ENCODE measurements at places on chromosomes 2 and 18. TPM values are rescaled to one million over a fixed set of nuclear protein-coding genes. Genes with fewer than 3 reads are reported as not detected.

DNA sequence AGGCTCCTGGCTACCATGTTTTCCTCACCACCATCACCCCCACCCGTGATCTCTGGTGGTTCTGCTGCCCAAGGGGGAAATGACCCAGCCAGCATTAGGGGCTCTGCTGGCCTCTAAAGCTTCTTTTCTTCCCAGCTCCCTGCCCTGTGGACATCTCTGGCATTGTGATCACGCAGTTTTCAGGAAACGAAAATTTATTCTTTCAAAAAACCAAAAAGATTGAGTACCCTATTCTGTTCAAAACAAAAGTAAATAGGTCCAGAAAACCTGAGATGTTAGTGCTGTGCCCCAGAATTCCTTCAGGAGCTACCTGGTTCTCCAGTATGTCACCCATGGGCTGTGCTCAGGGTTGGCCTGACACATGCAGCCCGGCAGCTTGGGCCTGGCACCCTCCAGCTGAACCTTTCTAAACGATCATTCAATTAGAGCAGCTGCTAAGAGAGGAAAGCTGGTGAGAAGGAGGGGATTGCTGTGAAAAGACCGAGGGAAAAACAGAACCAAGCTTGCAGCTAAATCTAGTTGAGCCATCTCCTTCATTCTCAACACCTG is 157.5 kb downstream of the MGAT5 start:
- no peaks in the 10 kb centered on the region for H3K27me3 ChIP-seq
- H3K36me3 ChIP-seq, result no peaks in the 10 kb centered on the region
- no peak overlapping the region for H3K4me3 ChIP-seq
- H3K27ac ChIP-seq, result no peak overlapping the region
- H3K4me1 ChIP-seq, result peaks cover 8% of the 10 kb centered on the region
- no peak for DNase-seq

GRCh38 chr2:20868377-20868776 is 45.5 kb upstream of the LDAH start:
- H3K4me1 ChIP-seq, result no peaks in the 10 kb centered on the region
- H3K27me3 ChIP-seq, result peaks cover 71% of the 10 kb centered on the region
- DNase-seq, result no peak
- H3K27ac ChIP-seq, result no peak overlapping the region

DNA sequence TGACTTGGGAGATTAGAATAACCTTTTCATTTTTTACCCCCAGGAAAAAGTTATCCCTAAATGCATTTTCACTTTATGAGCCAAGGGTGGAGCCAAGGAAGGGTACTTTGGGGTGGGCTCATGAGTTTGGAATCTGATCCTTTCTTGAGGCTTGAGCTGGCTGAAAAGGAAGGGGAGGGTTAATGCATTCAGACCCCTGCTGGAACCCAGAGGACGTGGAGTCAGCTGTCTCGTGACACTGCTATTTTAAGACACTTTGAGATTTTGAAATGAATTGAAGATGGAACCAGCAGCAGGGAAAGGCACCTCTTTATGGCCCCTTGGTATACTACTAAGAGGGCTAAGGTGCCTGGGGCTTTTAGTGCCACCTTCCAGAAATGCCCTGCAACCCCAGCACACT is 90.4 kb downstream of the MARCHF4 start:
- peaks cover 2% of the 10 kb centered on the region for H3K36me3 ChIP-seq
- peaks cover 19% of the 10 kb centered on the region for H3K4me1 ChIP-seq
- H3K27me3 ChIP-seq, result no peaks in the 10 kb centered on the region

The NTSR2 gene
- not detected for total RNA-seq

DNA sequence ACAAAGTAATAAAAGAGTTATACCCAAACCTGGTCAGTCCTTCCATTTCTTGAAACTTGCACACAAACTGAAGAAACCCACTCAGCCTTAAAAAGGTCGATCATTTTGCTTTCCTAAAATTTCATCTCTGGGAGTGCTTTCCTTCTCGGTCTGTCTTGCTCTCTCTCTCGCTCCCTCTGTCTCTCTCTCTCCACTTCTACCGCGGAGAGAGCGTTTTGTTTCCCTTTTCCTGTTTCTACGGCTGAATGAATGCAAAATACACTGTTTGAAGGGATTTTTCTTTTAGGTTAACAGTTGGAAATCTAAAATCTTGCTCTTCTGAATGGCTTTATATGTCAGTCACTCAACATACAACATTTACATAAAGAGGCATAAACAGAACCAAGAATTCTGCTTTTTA is 424.2 kb downstream of the TGIF1 start:
- peak overlapping the region; percentile 0 for H3K4me3 ChIP-seq
- no peaks in the 10 kb centered on the region for H3K36me3 ChIP-seq
- peaks cover 4% of the 10 kb centered on the region for H3K4me1 ChIP-seq
- DNase-seq, result no peak

The HEATR5B gene
- 19.0 TPM for total RNA-seq

GRCh38 chr2:234958311-234958710 is 6.5 kb downstream of the SH3BP4 start:
- no peaks in the 10 kb centered on the region for H3K27me3 ChIP-seq
- DNase-seq, result no peak
- H3K4me3 ChIP-seq, result no peak overlapping the region
- peak overlapping the region; percentile 91 for H3K27ac ChIP-seq
- no peaks in the 10 kb centered on the region for H3K36me3 ChIP-seq
- peaks cover 77% of the 10 kb centered on the region for H3K4me1 ChIP-seq

DNA sequence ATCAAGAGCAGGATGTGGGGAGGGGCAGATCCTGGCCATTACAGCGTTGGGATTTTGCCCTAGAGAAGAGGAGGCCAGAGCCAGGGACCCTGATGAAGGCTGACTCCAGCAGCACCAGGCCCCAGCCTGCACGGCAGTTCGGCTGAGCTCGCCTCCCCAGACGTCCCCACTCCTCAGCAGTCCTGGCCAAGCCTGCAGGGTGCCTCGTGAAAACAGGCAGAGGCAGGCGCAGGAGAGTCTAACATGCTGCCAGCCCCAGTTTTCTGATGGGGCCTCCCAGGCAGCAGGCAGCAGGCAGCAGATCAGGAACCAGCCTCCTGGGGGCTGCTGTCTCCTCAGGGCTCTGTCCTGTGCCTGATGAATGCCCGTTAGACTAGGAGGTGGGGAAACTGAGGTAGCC is 19.7 kb upstream of the GLI2 start:
- no peak overlapping the region for H3K27ac ChIP-seq

GRCh38 chr2:12787891-12788801 is 71.4 kb downstream of the TRIB2 start:
- no peaks in the 10 kb centered on the region for H3K36me3 ChIP-seq
- H3K27me3 ChIP-seq, result no peaks in the 10 kb centered on the region
- DNase-seq, result no peak

DNA sequence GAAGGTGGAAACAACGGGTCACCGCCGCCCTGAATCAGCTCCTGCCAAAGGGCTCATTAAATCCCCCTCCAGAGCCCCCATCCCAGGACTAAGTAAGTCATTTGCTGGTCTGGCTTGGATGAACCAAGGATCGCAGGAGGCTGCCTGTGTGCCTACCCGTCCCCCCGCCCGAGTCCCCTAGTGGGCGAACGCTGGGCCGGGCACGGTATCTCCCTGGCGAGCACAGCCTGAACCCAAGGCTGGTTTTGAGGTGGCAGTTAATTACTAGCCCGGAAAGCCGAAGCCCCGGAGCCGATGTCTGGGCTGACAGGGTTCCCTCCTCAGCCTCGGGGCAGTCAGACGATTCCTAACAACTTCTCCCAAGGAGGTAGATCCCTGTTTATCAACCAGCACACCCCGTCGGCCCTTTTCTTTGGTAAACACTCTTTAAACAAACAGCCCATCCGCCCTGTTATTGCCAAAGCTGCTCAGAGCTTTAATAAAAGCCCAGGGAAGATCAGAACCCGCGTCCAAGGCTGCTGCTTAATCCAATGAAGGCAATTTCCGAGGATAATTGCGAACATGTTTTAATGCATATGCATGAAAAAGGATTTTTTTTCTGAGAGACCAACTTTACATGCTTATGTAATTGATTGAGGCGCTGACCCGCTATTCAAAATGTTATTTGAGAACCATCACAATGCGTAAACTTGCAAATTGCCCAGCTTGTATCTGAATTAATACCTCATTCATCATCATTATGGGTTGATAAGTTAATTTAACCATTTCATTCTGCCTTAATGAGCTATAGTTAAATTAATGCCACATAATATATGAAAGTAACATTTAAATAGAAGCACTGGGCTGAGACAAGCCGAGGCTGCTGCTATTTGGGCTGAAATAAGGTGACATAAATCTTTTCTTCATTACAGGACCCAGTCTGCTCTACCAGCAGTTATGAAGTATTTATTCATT is 10.5 kb downstream of the EVX2 start:
- no peaks in the 10 kb centered on the region for H3K36me3 ChIP-seq
- DNase-seq, result no peak
- no peaks in the 10 kb centered on the region for H3K4me1 ChIP-seq
- no peak overlapping the region for H3K4me3 ChIP-seq
- H3K27me3 ChIP-seq, result peaks cover 50% of the 10 kb centered on the region
- no peak overlapping the region for H3K27ac ChIP-seq

The TUBB8B gene
- total RNA-seq, result not detected

DNA sequence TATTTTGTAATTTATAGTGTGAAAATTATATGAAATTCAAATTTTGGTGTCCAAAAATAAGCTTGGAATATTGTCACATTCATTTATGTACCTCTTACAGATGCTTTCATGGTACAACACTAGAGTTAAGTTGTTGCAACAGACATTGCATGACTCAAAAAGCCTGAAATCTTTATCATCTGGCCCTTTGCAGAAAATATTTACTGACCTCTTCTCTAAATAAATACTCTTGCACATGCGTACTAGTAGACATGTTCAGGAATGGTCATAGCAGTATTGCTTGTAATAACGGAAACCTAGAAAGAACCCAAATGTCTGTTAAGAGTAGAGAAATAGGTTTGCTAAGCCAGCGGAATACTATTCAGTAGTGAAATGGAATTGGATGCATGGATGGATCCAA is 60.4 kb downstream of the GALNT1 start:
- H3K27ac ChIP-seq, result peak overlapping the region; percentile 19
- peaks cover 32% of the 10 kb centered on the region for H3K36me3 ChIP-seq
- H3K4me1 ChIP-seq, result peaks cover 8% of the 10 kb centered on the region

DNA sequence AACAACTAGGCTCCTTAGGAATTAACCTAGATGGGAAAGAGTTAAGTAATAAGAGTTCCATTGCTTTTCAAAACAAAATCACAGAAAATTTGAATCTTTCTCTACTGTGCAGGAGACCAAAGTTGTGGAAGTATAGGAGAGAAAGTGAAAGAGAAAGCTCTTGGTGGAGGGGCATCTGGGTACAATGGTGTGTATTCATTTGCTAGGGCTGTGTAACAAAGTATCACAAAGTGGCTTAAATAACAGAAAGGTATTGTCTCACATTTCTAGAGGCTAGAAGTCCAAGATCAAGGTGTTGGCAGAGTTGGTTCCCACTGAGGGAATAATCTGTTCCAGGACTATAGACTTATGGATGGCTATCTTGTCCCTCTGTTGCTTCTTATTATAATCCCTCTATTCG is 50.5 kb upstream of the GORASP2 start:
- no peak for DNase-seq
- no peaks in the 10 kb centered on the region for H3K36me3 ChIP-seq
- peaks cover 33% of the 10 kb centered on the region for H3K27me3 ChIP-seq
- no peaks in the 10 kb centered on the region for H3K4me1 ChIP-seq
- no peak overlapping the region for H3K27ac ChIP-seq

- no peaks in the 10 kb centered on the region for H3K36me3 ChIP-seq
- H3K4me1 ChIP-seq, result no peaks in the 10 kb centered on the region
- no peak overlapping the region for H3K27ac ChIP-seq
- H3K27me3 ChIP-seq, result peaks cover 8% of the 10 kb centered on the region
Observed at GRCh38 chr2:70448041-70448440, 105.6 kb downstream of the TGFA start.

DNA sequence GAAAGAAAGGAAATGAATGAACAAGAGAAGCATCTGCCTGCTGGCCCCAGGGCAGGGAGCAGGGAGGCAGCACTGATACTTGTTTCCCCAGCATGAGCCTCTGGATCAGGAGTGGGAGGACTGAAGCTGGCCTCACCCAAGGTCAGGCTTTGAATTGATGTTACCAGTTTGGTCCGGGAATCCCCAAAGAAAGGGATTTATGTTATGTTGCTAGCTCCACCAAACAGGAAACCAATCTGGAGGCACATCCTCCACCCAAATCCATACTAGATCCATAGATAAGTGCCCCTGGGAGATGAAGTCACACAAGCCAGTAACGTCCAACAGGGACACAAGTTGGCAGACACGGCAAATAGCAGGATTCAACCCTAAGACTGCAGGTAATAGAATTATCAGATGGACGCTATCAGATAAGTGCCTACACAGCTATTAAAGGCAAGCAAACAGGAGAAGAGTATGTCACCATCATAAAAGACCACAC is 85.9 kb downstream of the MTCL1 start:
- H3K27ac ChIP-seq, result peak overlapping the region; percentile 24
- H3K4me1 ChIP-seq, result peaks cover 69% of the 10 kb centered on the region
- peaks cover 30% of the 10 kb centered on the region for H3K36me3 ChIP-seq

The MPP4 gene
- total RNA-seq, result 0.83 TPM

- no peaks in the 10 kb centered on the region for H3K36me3 ChIP-seq
- H3K27me3 ChIP-seq, result peaks cover 5% of the 10 kb centered on the region
- no peak for DNase-seq
- no peak overlapping the region for H3K4me3 ChIP-seq
Observed at GRCh38 chr2:19642501-19642900, 259.3 kb downstream of the TTC32 start.

The IL1R2 gene
- total RNA-seq, result not detected

DNA sequence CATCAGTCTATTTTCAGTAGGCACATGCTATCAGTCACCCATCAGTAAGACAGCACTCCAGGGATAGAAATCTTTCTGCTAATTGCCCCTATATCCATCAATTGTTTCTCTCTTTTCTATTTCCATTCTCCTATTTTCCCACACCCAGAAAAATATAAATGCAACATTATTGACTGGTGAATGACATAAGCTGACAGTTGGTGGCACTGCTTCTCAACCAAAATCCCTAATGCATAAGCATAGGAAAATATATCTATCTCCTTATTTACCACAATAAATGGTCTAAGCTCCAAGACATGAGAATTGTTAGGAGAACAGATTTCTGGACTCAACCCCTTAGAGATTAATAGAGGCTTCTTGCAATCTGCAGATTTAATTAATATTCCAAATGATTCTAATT is 64.0 kb upstream of the REG3A start:
- no peak overlapping the region for H3K27ac ChIP-seq
- H3K4me1 ChIP-seq, result no peaks in the 10 kb centered on the region
- no peak overlapping the region for H3K4me3 ChIP-seq
- H3K36me3 ChIP-seq, result no peaks in the 10 kb centered on the region
- H3K27me3 ChIP-seq, result peaks cover 2% of the 10 kb centered on the region

GRCh38 chr2:195560209-195560895 is 96.7 kb upstream of the SLC39A10 start:
- no peaks in the 10 kb centered on the region for H3K27me3 ChIP-seq
- peaks cover 20% of the 10 kb centered on the region for H3K4me1 ChIP-seq
- H3K27ac ChIP-seq, result no peak overlapping the region

The TDRD15 gene
- total RNA-seq, result not detected

DNA sequence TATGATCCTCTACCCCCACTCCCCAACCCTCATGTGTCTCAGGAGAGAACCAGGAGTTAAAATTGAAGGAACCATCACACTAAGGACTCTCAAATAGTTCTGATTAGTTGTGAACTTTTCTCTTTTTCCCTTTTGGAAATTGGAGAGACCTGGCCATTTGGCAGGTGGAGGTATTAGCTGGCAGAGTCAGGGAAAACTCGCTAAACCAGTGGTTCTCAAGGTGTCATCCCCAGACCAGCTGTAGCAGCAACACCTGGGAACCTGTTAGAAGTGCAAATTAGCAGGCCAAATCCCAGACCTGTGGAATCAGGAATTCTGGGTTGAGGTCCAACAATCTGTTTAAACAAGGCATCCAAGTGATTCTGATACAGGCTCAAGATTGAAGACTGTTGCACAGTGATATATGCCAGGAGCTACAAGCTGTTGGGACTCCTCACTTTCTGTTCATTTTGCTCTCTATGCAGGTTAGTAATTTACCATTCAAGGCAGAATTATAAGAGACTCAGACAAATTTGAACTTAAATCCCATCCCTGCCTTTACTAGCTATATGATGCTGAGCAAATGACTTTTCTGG is 2.8 kb upstream of the TMEM131 start:
- peaks cover 20% of the 10 kb centered on the region for H3K27me3 ChIP-seq
- no peaks in the 10 kb centered on the region for H3K36me3 ChIP-seq
- peaks cover 15% of the 10 kb centered on the region for H3K4me1 ChIP-seq

The KRTCAP3 gene
- 3.2 TPM for total RNA-seq
